Astrocyte (in vitro differentiated cells and primary cell): ENCODE measurements at places on chromosomes 16 and 17.

- peaks cover 2% of the 10 kb centered on the region for H3K27me3 ChIP-seq
- H3K4me1 ChIP-seq: no peaks in the 10 kb centered on the region
- no peak overlapping the region for H3K27ac ChIP-seq
- no peaks in the 10 kb centered on the region for H3K36me3 ChIP-seq
These were observed 13.2 kb upstream of the SLC6A2 start for GRCh38 chr16:55642611-55643010.

GRCh38 chr16:65828296-65828695 lies 538.2 kb upstream of the CDH5 start:
- H3K36me3 ChIP-seq: no peaks in the 10 kb centered on the region
- no peaks in the 10 kb centered on the region for H3K27me3 ChIP-seq
- no peaks in the 10 kb centered on the region for H3K4me1 ChIP-seq
- no peak for DNase-seq
- no peak overlapping the region for H3K4me3 ChIP-seq

GRCh38 chr17:80446645-80447405 lies 29.6 kb downstream of the NPTX1 start:
- no peaks in the 10 kb centered on the region for H3K4me1 ChIP-seq
- H3K36me3 ChIP-seq: no peaks in the 10 kb centered on the region
- no peak for DNase-seq
- H3K4me3 ChIP-seq: no peak overlapping the region
- peaks cover 16% of the 10 kb centered on the region for H3K27me3 ChIP-seq

DNA sequence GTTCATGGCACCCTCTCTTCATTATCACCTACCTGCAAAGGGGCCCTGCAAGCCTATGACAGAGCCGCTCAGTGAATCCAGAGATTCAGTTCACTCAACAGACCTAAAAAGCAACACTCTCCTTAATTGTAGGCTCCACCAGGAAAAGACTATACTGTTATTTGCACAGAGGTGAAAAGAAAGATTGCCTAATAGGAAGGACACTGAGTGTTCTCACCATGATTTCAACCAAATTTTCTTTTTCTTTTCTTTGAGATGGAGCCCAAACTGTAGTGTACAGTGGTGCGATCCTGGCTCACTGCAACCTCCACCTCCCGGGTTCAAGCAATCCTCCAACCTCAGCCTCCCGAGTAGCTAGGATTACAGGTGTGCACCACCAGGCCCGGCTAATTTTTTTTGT lies 104.5 kb downstream of the PARN start:
- no peaks in the 10 kb centered on the region for H3K27me3 ChIP-seq
- H3K36me3 ChIP-seq: no peaks in the 10 kb centered on the region
- DNase-seq: no peak
- no peak overlapping the region for H3K4me3 ChIP-seq
- no peak overlapping the region for H3K27ac ChIP-seq

DNA sequence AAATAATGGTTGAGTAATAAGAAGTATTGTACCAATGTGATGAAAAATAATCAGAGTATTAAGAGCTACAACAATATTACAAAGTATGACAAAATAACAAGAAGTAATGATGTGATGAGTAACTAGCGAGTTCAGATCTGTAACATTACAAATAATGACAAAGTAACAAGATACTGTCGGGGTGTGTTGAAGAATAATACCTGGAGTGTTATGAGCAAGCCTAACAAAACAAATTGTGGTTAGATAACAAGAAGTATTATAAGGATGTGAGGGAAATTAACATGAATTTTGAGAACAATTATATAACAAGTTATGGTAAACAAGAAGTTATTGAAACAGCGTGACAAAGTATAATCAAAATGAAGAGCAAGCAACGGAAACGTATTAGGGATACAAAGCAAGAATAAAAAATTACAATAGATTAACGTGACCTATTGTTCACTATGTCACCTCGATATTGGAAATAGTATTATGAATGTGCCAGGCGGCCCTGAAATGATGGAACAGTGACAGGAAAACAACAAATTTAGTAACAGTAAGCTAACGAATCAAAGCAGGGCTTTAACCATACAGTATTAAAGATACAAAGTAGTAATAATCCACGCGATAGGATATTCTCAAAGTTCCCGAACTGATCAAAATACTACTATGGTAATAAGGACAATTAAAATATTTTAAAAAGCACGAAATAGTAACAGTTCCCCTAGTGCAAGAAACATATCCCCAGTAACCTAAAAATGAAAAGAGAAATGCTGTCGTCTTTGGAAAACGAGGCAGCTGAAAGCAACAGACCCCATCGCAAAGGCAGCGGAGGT lies 1.6 kb downstream of the TBX4 start:
- peaks cover 91% of the 10 kb centered on the region for H3K27me3 ChIP-seq
- H3K4me1 ChIP-seq: peaks cover 4% of the 10 kb centered on the region
- no peak overlapping the region for H3K4me3 ChIP-seq
- H3K36me3 ChIP-seq: no peaks in the 10 kb centered on the region
- DNase-seq: peak; percentile 8
- no peak overlapping the region for H3K27ac ChIP-seq

GRCh38 chr16:68417711-68418301 lies 30.5 kb downstream of the SMPD3 start:
- no peaks in the 10 kb centered on the region for H3K4me1 ChIP-seq
- H3K27me3 ChIP-seq: peaks cover 3% of the 10 kb centered on the region
- no peaks in the 10 kb centered on the region for H3K36me3 ChIP-seq
- no peak overlapping the region for H3K27ac ChIP-seq
- no peak overlapping the region for H3K4me3 ChIP-seq
- DNase-seq: no peak
